Cerebellum (tissue), 4 donors: ENCODE measurements at places on chromosomes 13 and 19. TPM values are rescaled to one million over a fixed set of nuclear protein-coding genes. Genes with fewer than 3 reads are reported as not detected.

Gene KIRREL2
- total RNA-seq, result 5.3 TPM

DNA sequence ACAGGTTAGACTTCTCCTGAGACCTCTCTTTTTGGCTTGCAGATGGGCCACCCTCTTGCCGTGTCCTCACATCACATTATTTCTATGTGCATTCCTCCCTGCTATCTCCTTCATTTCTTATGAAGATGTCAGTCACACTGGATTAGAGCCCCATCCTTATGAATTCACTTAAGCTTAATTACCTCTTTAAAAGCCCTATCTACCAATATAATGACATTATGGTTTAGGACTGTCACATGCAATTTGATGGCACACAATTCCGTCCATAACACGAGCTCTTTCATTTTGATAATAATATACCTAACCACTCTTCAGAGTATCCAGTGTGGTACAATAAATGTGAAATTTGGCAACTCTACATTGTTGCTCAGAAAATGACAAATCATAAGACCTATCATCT lies 1037.3 kb downstream of the DIAPH3 start:
- DNase-seq, result no peak

GRCh38 chr13:37495046-37495445 lies 103.5 kb downstream of the POSTN start:
- no peak for DNase-seq

GRCh38 chr13:61094865-61095264 lies 320.8 kb downstream of the PCDH20 start:
- DNase-seq, result no peak

DNA sequence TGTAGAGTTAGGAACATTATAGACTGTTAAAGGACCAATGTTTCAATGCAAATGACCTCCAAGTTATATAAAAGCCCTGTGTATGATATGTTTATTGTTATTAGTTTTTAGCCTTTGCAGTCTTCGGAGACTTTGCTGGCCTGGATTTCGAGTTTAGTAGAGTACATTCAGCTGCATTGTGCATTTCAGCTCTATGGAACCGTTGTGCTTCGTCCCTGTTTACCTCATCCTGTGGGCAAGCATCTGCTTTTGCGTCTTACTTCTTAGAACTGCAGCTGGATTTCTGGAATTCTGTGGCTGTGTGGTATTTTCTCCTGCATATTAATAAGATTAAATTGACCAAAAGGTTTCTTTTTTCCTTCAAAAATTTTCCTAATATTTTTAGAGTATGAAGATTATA lies 138.6 kb downstream of the KCNRG start:
- no peak for DNase-seq

DNA sequence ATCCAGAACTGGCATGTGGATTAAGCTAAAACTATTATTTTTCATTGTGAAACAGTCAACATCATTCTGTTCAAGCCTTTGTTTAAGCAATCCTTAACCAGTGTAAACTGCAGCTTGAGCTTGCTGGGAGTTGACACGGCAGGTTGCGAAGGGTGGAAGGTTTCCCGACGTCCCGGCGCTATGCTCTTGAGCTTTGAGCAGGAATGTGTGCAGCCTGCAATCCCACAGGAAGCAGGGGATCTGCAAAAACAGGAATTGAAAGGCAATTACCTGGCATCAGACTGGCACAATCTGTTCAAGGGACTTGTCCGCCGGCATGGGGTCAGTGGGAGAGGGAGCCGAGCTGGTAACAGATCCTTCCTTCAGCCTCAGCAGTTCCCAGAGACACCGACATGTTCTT lies 586.7 kb upstream of the SGCG start:
- peak; percentile 79 for DNase-seq

Gene NEK5
- 2.4 TPM for total RNA-seq

DNA sequence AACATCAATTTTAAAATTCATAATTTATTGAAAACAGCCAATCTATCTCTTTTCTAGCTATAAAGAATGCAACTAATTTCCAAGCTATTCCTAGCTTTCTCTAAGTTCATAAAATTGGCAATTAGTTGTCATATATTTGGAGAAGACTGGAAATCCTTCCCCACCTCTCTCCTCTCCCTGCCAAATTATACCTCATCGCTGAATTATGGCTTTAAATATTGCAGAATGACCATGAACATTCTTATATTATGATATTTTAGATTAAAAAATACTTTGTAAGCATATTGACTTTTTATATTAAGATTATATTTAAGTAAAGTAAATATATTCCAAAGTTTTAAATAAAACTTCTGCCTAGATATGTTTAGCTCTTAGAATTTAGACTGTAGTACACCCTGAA lies 58.2 kb downstream of the ESD start:
- no peak for DNase-seq

DNA sequence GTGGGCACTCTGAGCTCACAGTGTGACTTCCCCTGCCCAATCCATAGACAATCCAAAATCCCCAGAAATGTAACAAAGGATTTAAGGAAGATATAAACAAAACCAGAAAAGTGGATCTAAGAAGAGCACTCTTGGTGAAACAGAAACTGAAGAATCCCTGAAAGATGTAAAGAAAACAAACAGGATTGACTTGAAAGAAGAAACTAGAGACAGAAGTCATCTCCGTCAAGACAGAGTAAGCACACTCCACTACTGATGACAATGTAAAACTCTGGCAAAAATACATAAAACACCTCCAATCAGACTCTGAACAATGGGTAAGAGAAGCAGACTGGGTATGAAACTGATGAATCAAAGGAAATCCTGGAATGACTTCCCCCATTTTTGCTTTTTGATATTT lies 13.5 kb downstream of the TUBGCP3 start:
- no peak for DNase-seq

- DNase-seq, result no peak
Measured at GRCh38 chr13:111541752-111542529, 221.5 kb downstream of the TEX29 start.

DNA sequence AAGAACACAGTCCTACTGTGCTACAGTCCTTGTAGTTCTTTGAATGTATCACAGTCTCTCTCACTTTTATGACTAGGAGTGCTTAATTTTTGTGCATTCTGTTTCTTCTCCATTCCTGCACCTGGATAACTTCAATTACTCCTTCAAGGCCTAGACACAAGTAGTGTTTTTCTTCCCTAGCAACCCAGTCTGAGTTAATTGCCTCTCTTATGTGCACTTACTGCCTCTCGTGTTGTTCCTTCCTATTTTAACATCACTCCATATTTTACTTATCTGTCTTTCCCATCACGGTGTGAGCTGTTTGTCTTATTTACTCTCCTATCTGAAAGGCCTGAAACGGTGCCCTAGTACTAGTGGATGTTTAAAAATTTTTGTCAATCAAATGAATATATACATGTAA lies 101.5 kb downstream of the HS6ST3 start:
- DNase-seq, result no peak

Gene PLEKHA4
- total RNA-seq, result 1.5 TPM

GRCh38 chr19:35408284-35409171 lies 37.7 kb downstream of the GPR42 start:
- DNase-seq, result no peak

DNA sequence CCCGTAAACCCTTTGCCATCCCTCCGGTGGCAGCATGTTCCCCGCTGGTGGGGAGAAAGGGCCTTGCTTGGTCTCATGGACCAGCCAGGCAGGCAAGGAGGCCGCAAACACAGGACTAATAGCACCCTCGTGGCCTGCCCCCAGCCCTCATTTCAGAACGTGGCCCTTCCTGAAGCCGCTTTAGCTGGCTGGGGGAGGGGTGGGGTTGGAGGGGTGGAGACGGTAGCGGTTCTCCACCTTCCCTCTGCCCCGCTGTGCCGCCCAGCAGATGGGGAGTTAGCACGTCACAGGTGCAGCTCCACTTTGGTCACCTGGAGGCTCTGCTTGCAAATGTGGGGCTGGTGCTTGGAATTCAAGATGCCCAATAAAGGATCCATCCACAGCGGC lies 59.3 kb upstream of the URI1 start:
- no peak for DNase-seq

GRCh38 chr19:58351558-58351878 lies 1.8 kb downstream of the A1BG start:
- DNase-seq, result no peak

DNA sequence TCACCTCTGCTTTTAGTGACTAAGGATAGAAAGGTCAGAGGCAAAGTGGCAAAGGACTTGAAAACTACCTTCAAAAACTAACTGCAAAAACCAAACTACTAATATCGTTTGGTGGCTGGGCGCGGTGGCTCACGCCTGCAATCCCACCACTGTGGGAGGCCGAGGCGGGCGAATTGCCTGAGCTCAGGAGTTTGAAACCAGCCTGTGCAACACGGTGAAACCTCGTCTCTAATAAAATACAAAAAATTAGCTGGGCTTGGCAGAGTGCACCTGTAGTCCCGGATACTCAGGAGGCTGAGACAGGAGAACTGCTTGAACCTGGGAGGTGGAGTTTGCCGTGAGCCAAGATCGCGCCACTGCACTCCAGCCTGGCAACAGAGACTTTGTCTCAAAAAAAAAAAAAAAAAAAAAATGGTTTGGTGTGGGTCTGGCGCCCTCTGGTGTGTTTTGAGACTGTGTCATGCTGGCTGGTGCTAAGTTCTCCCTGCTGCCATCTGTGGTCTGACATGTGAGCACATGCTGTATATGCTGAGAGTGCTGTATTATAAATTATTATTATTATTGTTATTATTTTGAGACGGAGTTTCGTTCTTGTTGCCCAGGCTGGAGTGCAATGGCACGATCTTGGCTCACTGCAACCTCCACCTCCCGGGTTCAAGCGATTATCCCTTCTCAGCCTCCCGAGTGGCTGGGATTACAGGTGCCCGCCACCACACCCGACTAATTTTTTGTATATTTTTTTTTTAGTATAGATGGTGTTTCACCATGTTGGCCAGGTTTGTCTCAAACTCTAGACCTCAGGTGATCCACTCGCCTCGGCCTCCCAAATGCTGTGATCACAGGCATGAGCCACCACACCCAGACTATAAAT lies 36.0 kb upstream of the RNF17 start:
- peak; percentile 27 for DNase-seq

Gene ODAD3
- 0.82 TPM for total RNA-seq

DNA sequence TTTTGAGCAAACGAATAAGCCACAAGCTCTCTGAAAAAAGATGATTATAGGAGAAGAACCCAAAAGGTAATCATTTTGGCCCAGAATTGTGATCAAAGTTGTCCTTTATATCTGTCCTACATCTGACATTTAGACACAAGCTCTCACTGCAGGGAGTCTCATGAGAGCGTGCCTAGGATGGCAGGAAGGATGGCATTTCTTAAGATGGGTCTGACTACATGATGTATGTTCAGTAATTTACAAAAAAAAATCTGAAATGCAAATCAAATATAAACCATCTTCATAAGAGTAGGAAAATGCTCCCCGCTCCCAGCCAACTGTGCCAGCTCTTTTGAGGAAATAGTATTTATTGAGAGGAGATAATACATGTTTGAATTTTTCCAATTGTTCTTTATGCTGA lies 81.0 kb upstream of the MBNL2 start:
- no peak for DNase-seq

Gene DHDH
- total RNA-seq, result not detected

GRCh38 chr19:28554321-28555091 lies 658.4 kb downstream of the UQCRFS1 start:
- no peak for DNase-seq

DNA sequence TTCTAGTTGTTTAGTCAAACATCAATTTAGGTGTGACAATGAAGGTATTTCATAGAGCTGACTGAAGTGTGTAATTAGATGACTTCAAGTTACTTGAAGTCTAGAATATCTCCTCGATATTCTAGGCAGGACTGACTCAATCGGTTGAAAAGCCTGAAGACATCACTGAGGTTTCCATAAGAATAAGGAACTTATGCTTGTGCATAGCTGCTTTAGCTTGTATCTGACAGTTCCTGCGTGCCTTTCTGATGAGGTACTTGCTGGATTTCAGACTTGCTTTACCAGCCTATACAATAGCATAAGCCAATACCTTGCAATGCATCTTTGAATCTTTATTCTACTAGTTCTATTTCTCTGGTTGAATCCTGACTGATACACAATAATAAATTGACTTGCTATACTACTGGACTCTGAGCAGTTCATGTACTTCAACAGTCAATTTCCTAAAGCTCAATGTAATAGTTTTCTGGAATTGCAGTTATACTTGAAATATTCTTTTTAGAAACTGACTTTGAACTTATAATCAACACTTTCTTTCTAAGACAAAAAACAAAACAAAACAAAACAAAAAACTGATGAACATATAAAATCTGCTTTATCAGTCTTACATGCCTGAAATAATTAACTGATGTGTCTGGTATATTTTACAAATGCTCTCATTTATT lies 1534.8 kb downstream of the SLITRK5 start:
- no peak for DNase-seq

- DNase-seq, result no peak
Measured at GRCh38 chr13:39297664-39298171, 259.5 kb downstream of the NHLRC3 start.

Gene ZNF708
- 48.3 TPM for total RNA-seq

Gene NCR1
- total RNA-seq, result not detected

Gene LENG9
- total RNA-seq, result 1.3 TPM

DNA sequence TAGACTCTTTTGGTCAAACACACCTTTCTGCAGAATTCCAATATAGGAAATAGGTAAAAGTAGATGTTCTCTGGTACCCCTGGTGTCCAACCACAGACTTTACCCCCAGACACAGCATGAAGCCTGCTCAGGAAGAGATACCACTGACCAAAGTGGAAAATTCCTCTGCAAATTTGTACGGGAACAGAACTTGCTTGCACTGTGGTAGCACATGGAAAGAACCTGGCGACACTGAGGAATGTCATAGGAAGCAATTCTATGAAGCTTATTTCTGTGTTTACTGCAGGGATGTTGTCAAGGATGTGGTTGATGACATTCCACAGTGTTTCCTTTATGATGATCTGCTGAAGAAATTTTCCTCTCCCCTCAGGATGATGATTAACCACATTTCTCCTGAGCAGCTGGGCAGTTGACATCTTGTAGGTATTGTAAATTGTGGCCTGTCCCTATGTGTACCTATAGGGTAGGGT lies 48.9 kb upstream of the TNFSF11 start:
- DNase-seq, result no peak

GRCh38 chr13:47218611-47219010 lies 321.8 kb upstream of the HTR2A start:
- DNase-seq, result no peak

DNA sequence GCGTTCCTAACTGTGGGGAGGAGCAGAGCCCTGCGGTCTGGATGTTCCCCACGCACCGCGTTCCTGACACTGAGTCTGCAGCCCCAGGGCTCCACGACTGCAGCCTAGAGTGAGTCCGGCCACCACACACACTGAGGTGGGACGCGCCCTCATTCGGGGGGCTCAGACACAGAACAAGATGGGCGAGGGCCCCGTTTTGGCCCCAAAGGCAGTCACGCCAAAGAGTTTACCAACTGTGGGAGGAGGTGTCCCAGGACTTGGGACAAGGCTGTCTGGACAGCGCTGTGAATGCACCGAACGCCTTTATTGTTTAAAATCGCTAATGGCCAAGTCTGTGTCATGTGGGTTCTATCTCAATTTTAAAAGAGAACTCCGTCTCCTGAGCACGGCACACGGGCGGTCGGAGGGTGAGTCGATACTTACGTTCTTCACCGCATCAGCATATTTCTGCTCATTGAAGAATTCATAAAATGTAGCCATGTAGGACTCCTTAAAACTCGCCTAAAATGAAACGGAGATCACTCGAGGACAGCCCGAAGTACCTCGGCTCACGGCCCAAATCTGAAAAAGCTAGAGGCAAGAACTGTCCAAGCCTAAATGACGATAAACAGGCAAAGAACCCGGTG lies 35.2 kb upstream of the C13orf46 start:
- no peak for DNase-seq

- DNase-seq, result no peak
Measured at GRCh38 chr19:21574607-21575006, 69.2 kb downstream of the ZNF429 start.

- DNase-seq, result no peak
Measured at GRCh38 chr19:56917998-56918397, 77.5 kb upstream of the PEG3 start.

- no peak for DNase-seq
Measured at GRCh38 chr13:110162866-110163658, 143.9 kb downstream of the COL4A1 start.
